ENCODE measurements at places on chromosomes 12 and 14.

DNA sequence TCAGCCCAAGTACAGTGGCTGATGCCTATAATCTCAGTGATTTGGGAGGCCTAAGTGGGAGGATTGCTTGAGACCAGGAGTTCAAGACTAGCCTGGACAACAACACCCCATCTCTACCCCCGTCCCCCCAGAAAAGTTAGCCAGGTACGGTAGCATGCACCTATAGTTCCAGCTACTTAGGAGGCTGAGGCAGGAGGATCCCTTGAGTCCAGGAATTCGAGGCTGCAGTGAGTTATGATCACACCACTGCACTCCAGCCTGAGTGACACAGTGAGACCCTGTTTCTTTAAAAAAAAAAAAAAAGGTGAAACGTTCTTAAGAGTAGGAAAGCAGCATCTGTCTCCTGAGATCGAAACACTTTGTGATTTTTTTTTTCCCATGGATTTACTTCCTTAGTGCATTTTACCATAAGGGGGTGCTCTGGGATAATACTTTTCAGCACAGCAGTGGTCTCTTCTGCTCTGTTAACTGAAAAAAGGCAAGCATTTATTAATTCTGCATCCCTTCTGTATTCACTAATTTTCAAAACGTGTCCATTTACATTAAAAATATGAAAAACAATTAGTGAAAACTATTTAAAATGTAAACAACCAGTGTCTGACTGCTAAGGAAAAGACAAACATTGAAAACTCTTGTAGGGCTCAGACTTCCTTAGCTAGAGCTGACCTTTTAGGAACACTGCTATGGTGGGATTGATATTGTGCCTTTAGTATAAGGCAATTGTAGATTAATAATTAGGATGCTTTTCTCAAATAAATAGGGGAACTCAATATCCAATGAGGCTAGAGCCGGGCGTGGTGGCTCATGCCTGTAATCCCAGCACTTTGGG is 31.2 kb upstream of the USP44 start:
- no peak for DNase-seq

GRCh38 chr12:46548605-46549071 is 176.1 kb upstream of the SLC38A2 start:
- DNase-seq = no peak

- DNase-seq = no peak
Observed at GRCh38 chr14:64758691-64759554, 54.7 kb downstream of the PLEKHG3 start.

GRCh38 chr12:45166056-45166455 is 49.8 kb upstream of the ANO6 start:
- DNase-seq = no peak

- DNase-seq = no peak
Observed at GRCh38 chr12:92362126-92362525, 216.5 kb upstream of the BTG1 start.

DNA sequence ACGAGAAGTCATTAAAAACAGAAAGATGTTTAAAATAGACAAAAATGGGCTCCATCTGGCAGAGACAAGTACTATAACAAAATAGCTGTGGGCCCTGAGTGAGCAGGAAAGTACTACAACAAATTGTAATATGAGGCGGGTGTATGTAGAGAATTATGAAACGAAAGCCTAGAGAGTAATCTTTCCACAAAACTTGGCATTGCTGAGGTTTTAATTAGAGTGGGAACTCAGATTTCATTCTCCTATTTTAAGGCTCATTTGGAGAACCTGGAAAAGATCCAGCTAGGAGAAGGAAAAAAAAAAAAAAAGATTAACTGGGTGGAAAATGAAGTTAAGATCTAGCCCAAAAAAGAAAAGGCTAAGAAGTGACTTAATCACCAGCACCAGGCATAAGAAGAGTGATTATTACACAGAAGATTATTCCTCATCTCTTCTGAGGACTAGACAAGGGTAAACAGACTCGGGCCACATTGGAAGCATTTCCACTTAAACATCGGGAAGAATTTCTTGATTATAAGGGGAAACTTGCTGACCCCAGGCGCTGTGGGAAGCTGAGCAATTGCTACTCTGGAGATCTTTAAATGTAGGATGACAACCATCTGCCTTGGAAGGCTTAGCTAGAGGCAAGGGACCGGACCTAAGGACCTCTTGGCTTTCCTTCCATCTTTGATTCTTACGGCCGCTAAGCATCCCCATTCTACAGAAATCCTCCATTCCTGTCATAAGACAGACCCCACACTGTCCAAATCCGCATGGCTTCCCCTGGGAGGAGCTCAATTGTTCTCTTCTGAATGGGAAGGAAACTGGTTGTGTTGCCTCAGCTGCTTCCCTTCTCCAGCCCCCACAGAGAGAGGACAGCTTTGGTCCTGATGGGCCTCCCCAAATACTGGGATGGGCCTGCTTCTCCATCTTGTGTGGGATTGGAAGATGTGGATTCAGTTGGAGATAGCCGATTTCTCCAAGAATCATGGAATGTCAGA is 40.6 kb downstream of the IGF1 start:
- no peak for DNase-seq

DNA sequence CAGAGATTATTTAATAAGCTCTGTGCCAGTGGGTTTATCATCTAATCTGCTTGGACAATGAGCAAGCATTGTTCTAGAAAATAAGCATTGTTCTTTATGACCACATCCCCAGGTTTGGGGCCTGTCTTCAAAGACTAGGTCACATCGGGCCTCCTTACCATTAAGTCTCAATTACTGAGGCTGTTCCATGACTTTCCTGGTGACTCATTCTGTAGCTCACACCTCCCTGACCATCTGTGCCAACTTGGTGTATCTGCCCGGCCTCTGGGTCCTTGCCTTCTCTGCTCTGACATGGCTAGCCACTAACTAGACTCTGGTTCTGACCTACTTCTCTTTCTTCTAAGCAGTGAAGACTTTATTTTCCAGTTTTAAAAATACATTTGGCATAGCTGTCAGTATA is 44.4 kb upstream of the PLEKHA5 start:
- DNase-seq = no peak

GRCh38 chr14:42869681-42870080 is 1263.0 kb downstream of the LRFN5 start:
- no peak for DNase-seq

GRCh38 chr12:110046451-110047187 is 1.7 kb downstream of the C12orf76 start:
- no peak for DNase-seq

DNA sequence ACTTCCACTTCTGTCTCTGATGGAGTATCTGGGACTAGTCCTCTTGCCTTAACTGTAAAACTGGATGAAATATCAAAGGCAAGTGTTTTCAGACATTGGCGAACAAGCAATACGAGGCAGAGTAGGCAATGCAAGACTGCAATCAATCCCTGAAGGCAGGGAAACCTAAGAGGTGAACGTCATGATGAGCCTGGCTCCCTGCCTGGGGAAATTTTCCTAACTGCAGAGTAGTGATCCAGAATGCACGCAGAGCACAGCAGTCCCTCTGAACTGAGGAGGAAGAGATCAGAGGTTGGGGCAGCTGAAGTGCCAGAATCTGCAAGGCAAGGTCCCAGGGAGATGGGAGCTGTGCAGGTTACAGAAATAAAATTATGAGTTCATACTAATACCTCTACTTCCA is 18.5 kb downstream of the BHLHE41 start:
- no peak for DNase-seq

DNA sequence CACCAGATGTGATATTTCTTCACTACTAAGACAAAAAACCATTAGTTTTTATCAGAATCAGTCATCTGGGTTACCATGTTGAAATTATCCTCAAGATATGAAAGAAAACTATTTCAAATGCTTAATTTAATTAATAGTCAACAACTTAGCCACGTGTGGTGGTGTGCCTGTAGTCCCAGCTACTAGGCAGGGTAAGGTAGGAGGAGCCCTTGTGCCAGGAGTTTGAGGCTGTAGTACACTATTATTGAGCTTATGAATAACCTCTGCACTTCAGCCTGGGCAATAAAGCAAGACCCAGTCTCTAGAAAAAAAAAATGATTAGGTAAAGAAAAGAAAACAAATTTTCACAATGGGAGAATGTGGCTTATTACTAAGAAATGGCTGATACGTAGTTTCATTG is 33.4 kb downstream of the MRPL42 start:
- DNase-seq = no peak

DNA sequence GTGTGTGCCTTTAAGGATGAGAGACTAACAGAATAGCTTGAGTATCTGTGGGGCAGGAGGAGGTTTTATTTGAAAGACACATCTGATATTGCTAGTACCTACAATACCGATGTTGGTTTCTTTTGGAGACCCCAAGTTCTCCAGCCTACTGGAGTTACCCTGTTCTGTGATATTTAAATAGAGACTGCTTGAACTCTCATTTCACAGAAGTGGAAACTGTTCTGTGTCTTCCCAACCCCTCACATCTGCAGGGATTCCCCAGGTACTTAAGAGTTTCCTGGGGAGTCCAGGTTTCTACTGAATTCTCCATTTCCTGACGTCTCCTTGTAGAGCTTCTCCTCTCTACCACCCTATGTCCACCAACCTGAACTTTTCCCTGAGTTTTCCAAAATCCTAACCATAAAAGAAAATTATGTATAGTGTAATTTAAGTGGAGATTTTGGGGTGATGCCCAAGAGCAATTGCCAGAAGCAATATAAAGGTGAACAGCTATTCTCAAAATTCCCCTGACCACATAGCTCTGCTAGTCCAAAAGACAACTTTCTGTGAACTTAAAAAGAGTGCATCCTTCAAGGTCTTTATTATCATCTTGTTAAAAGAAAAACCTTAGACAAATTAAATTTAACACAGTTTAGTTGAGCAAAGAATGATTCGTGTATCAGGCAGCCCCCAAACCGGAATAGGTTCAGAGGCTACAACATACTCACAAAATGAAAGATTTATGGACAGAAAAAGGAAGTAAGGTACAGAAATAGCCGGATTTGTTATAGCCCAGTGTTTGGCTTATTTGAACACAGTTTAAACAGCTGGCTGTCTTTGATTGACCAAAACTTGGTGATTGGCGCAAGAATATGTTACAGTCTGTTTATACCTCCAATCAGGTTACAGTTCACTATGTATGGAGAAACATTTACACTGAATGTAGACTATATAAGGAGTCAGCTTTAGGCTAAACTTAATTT is 373.4 kb downstream of the NUAK1 start:
- no peak for DNase-seq

- no peak for DNase-seq
Observed at GRCh38 chr14:61064856-61065255, 83.8 kb downstream of the SLC38A6 start.

DNA sequence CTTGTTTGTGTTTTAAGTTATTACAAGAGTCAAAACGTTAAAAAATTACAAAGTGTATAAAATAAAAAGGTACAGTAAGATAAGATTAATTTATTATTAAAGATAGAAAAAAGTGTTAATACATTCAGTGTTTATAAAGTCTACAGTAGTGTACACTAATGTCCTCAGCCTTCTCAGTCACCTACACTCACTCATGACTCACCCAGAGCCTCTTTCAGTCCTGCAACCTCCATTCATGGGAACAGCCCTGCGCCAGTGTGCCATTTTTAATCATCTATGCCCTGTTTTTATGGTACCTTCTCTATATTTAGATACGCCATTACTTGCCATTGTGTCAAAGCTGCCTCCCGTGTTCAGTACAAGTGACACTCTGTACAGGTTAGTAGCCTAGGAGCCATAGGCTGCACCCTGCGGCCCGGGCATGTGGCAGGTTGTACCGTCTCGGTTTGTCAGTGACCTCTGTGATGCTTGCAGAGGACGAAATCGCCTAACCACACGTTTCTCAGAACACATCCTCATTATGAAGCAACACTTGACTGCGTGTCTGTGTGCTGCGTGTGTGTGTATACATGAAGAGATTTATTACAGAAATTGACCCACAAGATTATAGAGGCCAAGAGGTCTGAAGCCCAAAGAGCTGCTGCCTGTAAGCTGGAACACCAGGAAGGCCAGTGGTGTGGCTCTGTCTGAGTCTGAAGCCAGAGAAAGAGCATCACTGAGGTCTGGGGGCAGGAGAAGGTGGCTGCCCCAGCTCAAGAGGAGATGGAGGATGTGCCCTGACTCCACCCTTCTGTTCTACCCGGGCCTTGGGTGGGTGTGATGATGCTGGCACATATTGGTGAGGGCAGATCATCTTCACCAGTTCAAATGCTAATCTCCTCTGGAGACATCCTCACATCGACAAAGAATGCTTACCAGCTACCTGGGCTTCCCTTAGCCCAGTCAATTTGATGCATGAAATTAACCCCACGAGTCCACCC is 116.6 kb upstream of the C14orf180 start:
- no peak for DNase-seq

DNA sequence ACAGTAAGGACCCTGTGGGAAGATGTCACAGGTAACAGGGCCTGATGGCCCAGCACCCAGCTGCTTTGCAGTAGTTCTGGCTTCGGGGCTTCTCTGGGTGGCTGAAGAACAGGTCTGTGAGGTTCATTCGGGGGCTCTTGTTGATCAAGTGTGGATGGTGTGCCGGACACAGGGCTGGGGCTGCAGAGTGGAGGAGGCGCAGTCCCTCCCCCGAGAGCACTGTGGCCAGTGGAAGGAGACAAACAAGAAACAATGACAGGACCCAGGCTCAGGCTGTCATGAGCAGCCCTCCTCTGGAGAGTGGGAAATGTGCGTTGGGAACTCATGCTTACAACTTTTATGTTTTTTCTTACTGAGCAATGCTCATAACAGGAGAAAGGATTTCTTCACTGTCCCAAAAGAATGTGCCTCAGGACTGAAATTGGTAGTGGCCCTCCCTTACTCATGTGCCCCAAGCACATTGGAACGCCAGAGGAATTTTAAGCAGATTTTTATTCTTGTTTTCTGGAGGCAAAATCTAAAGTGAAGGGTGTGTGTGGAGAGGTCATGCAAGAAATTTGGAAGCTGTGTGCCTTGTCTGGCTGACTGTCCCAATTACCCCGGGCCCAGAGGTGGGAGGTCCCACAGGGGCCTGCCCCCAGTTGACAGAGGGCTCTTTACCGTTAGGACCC is 233.8 kb downstream of the CACNA1C start:
- DNase-seq = no peak

- DNase-seq = no peak
Observed at GRCh38 chr14:95268350-95268749, 51.4 kb downstream of the CLMN start.

GRCh38 chr14:77830692-77831091 is 30.8 kb downstream of the ADCK1 start:
- no peak for DNase-seq

DNA sequence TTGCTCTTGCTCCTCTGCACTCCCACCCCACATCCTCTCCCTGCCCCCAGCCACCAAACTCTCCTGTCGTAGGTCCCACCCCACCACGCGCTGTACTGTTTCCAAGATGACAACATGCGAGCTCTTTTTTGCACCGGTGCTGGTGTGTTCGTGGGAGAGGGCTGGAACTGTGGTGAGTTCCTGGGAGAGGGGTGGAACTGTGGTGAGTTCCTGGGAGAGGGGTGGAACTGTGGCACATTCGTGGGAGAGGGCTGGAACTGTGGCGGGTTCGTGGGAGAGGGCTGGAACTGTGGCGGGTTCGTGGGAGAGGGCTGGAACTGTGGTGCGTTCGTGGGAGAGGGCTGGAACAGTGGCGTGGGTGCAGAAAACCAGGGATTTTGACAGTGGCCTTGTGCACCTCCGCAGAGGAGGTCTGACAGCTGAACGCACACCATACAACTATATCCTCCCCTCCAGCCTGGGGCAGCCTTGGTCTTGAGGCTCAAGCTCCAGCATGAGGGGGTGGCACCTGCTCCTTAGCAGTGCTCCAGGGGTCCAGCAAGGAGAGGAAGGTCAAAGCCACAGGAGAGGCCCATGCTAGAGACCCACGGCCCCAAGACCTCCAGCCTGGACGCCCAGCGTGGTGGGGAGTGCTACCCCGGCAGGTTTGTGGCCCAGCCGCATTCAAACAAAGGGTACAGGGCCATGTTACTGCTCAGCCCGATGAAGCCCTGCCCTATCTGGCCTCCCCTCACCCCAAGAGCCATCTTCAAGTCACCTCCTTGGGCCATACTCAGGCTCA is 50.1 kb downstream of the ACTN1 start:
- no peak for DNase-seq

- no peak for DNase-seq
Observed at GRCh38 chr12:108980831-108981618, 39.8 kb downstream of the SVOP start.
